Erythroblast (primary cell): ENCODE measurements at places on chromosomes 13 and 19.
A peak's percentile ranks its signal among the peaks of the same experiment; 100 is the strongest.

DNA sequence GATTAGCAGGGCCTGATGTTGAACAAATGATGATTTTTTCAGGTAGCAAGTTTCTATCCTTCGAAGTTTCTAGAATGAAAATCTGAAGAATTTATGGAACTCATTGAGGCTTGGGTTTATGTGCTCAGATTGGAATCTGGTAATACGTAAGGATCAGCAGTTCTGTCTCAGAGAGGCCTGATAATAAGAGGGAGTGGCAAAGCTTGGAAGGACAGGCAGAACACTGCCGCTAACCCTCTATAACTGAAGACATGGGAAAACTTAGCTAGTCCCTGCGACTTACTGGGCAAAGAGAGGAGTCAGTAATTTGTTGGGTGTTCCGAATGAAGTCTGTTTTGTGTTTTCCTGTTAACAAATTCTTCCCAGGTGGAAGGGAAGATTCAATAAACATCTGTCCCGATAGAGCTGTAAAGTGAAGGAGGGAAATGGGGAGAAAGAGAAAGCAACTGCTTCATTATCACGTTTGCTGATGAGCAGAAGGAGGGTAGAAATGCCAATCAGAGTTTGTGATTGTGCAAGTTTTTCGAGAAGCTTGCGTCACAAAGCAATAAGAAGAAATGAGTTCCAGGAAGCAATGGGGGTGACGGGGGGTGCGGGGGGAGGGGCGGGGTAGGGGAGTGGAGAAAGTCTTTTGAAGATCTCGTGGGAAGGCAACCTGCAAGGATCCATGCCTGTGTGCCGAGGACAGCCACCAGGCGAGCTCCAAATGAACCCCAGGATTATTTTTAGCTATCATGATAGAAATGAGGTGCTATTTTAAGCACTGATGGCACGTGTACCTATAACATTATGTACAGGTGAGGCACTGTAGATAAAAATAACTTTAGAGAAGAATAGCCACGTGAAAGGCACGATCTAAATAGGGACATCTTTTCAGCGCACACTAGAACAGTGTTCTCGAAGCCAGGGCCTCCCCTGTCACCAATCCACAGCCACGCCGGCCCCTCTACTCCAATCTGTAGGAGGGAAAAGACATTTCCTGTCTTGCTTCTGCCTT is 224.1 kb downstream of the FGF9 start:
- no peak for DNase-seq

- DNase-seq = peak; percentile 17
Observed at GRCh38 chr13:21849323-21849722, 178.4 kb downstream of the FGF9 start.

DNA sequence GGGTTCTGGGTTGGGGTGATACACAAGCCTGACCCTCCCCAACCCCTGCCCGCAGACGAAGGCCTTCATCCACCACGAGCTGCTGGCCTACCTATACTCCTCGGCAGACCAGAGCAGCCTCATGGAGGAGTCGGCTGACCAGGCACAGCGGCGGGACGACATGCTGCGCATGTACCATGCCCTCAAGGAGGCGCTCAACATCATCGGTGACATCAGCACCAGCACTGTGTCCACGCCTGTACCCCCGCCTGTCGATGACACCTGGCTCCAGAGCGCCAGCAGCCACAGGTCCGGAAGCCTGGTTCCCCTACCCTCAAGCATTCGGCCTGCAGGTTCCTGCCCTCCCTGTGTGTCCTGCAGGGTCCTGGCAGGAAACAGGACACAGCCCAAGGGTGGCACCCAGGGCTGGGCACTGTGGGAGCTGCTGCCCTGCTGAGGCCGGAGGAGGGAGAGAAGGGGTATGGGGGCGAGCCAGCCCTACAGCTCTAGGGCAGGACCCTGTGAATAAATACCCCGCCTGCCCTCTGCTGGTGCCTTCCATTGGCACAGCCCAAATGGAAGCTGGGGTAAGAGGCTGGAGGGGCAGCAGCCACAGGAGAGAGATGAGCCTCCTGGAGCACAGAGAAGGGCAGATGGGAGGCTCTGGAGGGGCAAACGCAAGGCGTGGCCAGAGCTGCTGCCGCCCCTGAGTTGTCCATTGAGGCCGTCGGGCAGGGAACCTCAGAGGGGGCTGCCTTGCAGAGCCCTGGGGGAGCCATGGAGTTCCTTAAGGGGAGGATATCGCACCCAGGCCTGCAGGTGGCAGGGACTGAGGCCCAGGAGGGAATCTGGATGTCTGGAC is 6.8 kb downstream of the TMED1 start:
- no peak for DNase-seq

DNA sequence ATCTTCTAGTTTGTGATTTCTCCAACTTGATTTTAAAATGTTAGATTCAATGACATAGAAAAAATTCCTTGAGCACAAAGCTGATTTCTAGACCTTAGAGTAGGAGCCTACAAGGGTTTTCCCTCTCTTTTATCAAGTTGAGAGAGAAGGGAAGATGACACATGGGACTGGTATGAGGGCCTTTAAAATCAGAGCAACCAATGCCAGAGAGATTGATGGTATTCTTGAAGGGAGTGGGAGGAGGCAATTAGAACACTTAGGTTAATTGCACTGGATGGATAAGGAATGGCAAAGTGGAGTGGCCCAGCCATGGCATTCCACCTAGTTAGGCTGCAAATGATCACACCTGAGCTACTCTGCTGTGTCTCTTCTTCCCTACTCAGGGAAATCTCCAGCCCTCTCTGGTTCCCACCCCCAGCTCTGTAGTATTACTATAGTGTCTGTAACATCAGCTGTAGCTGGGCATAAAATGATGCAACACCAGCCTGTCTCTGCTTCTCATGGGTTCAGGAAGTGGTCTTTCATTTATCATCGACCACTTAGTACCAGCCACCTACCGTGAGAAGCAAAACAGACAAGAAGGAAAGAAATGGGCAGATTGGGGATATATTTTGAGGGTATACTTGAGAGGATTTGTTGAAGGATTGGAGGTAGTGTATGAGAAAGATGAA is 333.6 kb downstream of the DLEU7 start:
- DNase-seq = no peak

DNA sequence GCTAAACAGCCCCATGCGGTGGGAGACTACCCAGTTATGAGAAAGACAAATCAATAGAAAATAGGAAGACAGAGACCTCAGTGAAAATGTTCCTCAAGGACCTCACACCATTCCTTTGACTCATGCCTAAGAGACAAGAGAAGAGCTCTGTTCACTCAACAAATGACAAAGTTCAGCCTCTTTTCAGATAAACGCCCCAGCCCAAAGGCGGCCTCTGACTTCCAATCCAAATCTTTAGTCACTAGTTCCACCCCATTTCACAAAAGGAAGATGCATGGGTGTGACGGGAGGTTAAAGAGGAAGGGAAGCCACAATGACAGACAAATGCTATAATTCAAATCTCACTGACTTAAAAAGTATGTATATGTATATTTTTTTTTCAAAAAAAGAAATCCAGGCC is 8.1 kb downstream of the CARS2 start:
- no peak for DNase-seq

GRCh38 chr13:111537843-111538499 is 217.5 kb downstream of the TEX29 start:
- no peak for DNase-seq

DNA sequence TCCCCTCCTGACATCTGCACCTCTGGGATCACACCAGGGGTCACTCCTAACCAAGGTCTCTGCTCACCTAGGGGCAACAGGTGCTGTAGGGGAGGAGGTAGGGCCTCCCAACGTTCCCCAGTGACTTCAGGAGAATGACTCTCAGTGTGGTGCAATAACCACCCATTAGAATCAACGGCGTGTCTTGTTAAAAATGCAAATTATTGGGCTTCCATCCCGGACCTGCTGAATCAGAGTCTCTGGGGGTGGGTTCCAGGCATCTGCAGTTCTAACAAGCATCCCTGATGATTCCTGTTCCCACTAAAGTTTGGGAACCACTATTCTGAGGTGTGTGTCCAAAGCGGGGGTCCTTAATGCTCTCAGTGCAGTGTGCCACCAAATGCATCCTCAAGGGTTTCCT is 84.6 kb downstream of the CRYL1 start:
- DNase-seq = no peak

DNA sequence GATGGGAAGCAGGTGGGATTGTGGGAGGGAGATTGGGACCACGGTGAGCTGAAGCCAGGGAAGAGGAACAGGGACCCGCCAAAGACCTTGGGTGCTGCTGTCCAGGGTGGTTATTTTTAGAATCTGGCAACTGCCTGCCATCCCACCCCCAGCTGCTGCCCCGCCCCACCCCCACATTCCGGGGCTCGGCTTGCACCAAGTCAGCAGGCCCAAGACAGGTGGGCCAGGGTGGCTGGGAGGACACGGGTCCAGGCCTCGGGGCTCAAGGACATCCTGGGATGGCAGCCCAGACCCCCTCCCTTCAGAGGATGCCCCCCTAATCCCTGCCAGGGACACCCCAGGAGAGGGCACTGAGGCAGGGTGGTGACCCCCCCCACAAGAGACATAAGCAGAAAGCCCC is 827 bp downstream of the CKM start:
- no peak for DNase-seq

GRCh38 chr19:2645826-2646225 is 56.7 kb downstream of the GNG7 start:
- DNase-seq = no peak

DNA sequence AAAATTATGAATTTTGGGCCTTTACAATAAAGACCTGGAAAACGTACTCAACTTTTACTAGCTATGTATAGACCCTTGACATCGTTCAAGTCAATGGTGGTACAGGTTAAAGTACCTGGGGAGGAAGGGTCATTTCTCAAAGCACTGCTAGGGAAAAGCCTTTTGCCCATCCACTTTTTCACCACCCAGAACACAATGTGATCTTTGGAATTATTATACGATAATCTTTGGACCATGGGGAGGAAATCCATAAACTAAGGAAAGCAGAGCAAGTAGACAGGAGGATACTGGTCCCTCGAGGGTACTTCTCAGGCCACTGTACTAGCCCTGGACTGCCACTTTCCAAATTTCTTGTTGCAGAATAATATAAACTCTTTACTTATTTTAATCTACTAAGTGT is 39.5 kb downstream of the UBL3 start:
- DNase-seq = no peak

- DNase-seq = peak; percentile 82
Observed at GRCh38 chr19:48469289-48469881, at the start of gene CYTH2. Gene CYTH2 (plus strand): TSS chr19:48469369. CDS start chr19:48469508, 139 bp downstream.

GRCh38 chr13:40275636-40276035 is 390.8 kb downstream of the FOXO1 start:
- no peak for DNase-seq

GRCh38 chr19:6602729-6603114 is 11.8 kb upstream of the CD70 start:
- no peak for DNase-seq

- no peak for DNase-seq
Observed at GRCh38 chr13:34349091-34349722, 531.3 kb downstream of the RFC3 start.

DNA sequence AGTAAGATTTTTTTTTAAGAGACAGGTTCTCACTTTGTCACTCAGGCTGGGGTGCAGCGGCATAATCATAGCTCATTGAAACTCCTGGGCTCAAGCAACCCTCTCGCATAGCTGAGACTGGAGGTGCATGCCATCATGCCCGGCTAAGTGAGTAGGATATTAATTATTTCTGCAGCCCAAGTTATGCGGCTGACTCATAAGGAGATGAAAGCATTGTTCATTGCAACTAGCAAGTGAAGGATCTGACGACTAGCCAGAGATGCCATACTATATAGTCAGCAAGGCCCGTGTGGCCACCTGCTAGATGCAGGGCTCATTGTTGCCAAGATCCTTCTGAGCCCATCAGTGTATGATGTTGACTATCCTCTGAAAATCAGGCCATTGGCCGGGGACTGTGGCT is 45.2 kb downstream of the ABCC4 start:
- DNase-seq = no peak

GRCh38 chr13:24985107-24985506 is 110.8 kb upstream of the PABPC3 start:
- peak; percentile 11 for DNase-seq

GRCh38 chr13:21150013-21150412 is 26.3 kb downstream of the SKA3 start:
- DNase-seq = no peak

- no peak for DNase-seq
Observed at GRCh38 chr13:86725105-86725504, 925.9 kb upstream of the SLITRK6 start.

DNA sequence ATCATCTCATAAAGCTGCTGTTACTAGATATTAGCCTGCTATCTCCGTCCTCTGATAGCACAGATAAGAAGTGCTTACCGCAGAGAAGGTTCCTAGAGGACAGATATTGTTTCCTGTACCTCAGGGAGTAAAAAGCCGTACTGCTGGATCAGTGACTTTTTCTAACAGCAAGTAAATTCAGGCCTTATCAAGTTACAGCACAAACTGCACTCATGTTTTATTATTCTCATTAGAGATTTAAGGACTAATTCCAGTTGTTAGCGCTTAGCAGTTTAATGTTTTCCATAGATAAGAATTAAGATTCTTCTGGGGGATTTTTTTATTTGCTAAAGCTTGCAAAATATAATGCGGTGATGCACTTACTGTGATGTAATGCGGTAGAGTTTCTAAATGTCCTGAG is 119.0 kb upstream of the OBI1 start:
- DNase-seq = no peak

DNA sequence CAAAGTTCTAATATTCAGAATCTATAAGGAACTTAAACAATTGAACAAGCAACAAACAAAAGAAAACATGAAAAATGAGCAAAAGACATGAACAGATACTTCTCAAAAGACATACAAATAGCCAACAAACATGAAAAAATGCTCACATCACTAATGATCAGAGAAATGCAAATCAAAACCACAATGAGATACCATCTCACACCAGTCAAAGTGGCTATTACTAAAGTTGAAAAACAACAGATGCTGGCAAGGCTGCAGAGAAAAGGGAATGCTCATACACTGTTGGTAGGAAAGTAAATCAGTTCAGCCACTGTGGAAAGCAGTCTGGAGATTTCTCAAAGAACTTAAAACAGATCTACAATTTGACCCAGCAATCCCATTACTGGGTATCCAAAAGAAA is 74.3 kb downstream of the CRYL1 start:
- no peak for DNase-seq

DNA sequence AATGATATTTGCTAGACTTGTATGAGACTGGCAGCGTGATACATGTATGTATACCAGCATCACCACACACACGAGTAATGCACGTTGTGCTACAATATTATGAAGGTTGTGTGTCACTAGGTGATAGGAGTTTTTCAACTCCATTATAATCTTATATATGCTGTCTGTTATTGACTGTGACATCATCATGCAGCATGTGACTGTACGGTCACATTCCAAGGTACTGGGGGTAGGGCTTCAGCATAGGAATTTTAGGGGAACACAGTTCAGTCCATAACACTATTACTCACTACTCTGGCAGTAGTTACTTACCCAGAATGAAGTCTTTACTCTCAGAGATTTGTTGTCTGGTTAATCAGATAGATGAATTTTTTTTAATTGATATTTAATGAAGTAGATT is 91.1 kb downstream of the CDK8 start:
- peak; percentile 21 for DNase-seq

GRCh38 chr13:38415233-38415632 is 65.6 kb downstream of the UFM1 start:
- DNase-seq = no peak

GRCh38 chr13:101917833-101918661 is 465.6 kb downstream of the ITGBL1 start:
- no peak for DNase-seq
